NCI-H446 (cell line): ENCODE measurements at places on chromosomes 3 and 15.

DNA sequence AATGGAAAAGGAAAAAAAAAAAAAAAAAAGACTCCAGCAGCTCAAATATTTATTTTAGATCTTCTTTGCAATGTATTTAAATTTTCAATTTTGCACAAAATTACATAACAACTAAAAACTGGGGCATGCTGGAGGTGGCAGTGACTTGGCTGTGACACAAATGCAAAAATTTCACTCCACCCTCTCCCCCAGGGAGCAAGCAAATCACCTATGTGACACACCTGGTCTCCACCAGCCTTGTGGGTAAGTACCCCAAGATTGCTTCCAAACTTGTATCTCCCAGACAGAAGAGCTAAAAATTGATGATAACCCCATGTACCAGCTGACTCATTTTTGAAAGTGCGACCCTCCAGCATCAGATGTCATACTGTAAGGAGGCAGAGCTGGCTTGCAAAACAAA lies 32.0 kb downstream of the UBE3A start:
- no peak for DNase-seq

DNA sequence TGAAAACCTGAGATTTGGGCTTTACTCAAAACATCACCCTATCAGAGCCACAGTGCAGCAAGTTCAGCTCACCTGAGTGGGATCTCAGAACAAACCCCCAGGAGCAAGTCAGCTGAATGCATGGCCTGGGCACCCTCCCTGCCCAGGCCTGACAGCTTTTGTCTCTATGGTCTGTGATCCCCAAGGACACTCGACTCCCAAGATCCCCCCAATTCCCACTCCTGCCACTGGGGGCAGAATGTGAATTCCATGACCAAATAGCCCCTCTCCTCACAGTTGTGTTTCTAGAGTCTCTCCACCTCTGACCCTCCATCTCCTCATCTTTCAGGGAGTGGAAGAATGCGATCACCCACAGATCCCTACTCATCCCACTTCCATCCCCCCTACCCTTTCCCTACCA lies 58.9 kb downstream of the ZNF445 start:
- no peak for DNase-seq

GRCh38 chr3:105504440-105504951 lies 137.8 kb downstream of the ALCAM start:
- no peak for DNase-seq

DNA sequence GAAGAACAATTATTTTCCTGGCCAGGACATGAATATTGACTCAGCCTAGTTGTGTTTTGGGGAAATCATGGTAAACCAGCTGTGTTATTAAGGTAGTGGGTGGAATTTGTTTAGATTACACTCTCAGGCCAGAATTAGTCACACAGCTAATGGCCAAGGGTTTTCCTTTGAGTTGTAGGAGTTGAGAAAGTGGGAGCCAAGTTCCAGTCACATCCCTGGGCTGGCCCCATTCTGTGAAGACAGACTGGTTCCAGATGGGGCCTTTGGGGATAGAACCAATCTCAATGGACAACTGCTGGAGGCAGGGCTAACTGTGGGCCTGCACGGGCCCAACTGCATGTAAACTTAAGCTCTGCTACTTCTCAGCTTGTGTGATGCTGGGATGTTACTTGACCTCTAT lies 1.4 kb upstream of the RASL12 start:
- DNase-seq, result no peak

GRCh38 chr15:48644827-48645557 lies 517 bp downstream of the FBN1 start:
- DNase-seq, result no peak

- no peak for DNase-seq
These were observed 111.4 kb downstream of the OPA1 start for GRCh38 chr3:193704431-193704830.

DNA sequence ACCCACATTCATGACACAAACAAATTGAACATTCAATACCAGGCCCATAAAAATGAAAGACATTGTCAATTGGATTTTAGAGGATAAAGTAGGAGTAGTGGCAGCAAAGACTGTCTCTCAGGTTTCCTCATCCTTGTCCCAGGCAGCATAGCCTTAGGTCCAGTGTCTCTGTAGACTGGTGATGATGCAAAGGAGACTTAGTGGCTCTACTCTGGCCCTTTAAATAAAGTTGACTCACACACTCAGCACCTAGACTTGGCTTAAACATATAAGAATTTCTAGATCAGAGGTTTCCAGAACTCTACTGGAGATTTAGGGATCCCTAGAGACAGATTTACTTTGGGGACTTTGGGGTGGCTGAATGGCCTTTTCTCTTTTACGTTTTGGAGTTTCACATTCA lies 166.6 kb downstream of the NR1D2 start:
- DNase-seq, result no peak

DNA sequence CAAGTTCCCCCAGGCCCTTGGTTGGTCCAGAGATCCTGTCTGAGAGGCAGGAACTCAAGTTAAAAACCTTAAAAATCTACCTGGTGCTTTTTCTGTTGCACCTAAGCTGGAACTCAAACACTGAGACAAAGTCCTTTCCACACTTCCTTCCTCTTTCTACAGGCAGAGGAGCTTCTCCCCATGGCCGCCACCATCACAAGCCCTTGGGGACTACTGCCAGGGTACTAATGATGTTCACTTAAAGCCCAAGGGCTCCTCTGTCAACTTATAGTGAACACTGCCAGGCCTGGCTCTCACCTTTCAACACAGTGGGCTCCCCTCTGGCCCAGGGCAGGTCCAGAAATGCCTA lies 26.0 kb downstream of the TM4SF18 start:
- no peak for DNase-seq

GRCh38 chr3:171811913-171812335 lies 1.6 kb upstream of the PLD1 start:
- no peak for DNase-seq

DNA sequence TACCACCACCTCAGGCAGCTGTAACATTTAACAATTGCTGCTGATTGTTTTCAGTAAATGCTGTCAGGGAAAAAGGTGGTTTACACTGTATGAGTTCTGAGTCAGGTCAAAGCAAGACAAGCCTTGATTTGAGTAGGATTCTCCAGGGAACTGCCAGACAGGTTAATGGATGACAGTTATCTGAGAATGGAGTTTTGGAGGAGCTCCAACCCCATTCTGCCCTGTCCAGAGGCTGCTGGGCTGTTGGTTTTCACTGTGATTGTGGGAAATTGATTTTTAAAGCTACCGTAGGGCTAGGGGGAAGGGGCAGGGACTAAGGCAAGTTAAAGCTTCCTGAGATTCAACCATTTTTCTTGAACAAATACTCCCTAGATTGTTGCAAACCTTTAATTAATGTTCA lies 39.9 kb downstream of the TICRR start:
- DNase-seq, result no peak

GRCh38 chr3:146177072-146177471 lies 16.1 kb upstream of the PLOD2 start:
- no peak for DNase-seq

GRCh38 chr3:157868946-157869345 lies 237.3 kb downstream of the SHOX2 start:
- DNase-seq, result no peak

- DNase-seq, result no peak
These were observed 695 bp downstream of the RPL32 start for GRCh38 chr3:12840591-12841148.

GRCh38 chr15:93759629-93760028 lies 471.7 kb upstream of the MCTP2 start:
- DNase-seq, result no peak

DNA sequence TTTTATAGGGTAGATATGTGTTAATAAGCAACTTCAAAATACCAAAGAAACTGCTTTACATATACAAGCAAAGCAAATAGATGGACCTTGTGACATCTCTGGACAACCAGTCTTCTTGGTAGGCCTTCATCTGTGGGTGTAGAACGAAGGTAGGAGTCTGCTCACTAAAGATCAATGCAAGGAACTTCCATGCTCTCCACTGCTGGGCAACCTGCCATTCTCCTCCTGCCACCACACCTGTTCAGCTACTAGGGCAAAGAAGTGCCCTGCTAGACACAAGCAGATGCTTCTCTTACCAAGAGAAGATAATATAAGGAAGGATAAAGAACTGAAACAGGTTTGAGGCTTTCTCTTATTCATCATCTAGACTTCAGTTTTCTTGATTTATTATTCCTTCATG lies 12.6 kb downstream of the PPARG start:
- no peak for DNase-seq

GRCh38 chr3:146271180-146271579 lies 20.3 kb upstream of the PLSCR4 start:
- no peak for DNase-seq

- no peak for DNase-seq
These were observed 11.5 kb downstream of the ACKR2 start for GRCh38 chr3:42820746-42821051.

DNA sequence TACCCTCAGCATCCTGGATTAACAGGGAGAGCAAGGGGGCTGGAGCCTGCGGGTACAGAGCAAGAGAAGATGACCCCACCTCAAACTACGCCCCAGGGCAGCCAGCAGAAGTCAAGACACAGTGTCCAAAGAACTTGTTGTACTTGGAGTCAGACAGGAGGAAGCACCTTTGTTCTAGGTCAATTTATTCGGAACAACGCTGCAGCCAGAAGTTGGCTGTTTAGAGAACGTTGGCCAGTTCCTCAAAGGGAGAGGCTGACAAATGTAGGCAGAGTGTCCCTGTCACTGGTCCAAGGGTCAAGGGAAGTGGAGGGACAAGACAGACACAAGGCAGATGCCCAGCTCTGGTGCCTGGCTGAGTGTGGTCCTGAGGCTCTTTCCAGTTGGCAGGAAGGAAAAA lies 32.1 kb upstream of the PIAS1 start:
- DNase-seq, result no peak

DNA sequence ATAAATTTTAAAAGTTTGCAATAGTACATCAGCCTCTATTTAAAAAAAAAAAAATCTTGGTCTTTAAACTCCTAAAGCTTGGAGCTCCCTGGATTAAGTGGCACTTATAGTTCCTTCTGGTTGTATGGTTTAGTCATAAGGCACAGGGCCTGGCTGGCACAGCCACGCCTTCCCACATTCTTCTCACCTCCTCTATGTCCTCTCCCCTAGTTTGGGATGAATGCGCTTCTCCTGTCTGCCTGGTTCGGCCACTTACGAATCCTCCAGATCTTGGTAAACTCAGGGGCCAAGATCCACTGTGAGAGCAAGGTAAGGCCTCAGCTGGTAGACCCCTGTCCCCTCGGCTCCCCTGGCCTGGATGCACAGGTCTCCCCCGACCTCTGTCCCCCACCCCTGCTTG lies 10.0 kb downstream of the ANKDD1A start:
- no peak for DNase-seq

DNA sequence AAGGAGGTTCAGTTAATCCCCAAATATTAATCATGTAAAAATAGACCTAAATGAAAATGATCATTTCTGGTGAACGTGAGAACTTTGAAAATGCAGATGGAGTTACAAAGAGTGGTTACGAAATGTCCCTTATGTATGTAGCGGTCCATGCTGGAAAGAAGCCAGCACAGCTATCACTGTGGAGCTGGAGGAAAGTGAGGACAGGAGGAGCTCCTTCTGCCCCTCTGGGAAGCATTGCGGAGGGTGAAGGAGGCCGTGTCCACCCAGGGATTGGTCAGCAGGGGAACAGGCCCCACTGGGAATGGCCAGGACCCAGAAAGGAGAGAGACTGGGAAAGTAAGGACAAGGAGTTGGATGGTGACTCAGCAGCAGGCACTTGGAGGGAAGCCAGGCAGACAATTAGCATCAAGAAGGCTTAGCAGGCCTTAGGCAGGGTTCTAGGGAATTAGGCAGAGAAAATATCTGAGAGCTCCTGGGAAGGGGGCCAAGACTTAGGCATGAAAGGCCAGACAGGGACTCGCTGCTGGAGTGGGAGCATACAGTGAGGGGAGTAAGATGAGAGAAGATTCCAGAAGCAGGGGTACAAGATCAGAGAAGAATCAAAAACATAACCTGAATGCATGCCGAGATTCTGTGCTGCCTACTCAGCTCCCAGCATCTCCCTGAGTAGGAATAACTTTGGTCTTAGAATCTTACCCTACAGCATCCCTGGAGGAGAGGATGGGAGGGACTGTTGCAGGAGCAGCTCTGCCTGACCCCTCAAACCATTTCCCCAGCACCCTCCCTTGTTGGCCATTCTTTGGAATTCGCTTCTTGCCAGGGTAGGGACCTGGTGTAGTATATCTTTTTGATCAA lies 171.0 kb upstream of the UMPS start:
- DNase-seq, result peak; percentile 98

DNA sequence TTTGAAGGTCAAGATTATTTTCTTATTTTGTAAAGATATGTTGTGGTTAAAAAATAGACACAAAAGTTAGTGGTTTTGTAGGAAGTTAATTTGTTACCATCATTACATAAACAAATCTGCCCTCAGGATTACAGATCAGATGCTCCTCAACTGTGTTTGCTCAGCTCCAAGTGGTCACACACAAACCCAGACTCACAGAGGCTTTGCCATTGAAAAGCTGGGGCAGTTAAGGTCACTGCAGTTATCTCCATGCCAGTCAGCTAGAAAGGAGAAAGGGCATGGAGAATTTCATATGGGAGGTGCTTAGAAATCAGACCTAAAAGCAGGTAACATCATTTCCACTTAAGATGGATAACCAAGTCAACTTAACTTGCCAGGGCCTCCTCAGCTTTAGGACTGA lies 825.7 kb upstream of the GBE1 start:
- DNase-seq, result no peak

GRCh38 chr3:60070366-60070765 lies 1020.5 kb upstream of the CFAP20DC start:
- DNase-seq, result no peak

DNA sequence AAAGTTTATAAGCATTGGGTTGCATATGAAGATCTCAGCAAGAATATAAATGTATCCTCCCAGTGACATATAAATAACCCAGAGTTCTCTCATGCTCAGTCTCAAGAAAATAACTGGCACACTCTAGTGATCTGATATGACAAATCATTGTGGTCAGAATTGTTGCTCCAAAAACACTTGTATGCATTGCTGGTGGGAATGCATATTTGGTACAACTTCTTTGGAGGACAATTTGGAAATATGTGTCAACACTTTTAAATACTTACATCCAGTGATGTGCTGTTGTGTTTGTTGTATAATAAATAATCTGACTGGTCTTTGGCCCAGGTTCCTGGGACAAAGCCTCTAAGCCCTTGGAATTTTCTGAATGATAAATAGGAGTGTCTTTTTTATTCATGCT lies 66.7 kb upstream of the STT3B start:
- DNase-seq, result no peak

DNA sequence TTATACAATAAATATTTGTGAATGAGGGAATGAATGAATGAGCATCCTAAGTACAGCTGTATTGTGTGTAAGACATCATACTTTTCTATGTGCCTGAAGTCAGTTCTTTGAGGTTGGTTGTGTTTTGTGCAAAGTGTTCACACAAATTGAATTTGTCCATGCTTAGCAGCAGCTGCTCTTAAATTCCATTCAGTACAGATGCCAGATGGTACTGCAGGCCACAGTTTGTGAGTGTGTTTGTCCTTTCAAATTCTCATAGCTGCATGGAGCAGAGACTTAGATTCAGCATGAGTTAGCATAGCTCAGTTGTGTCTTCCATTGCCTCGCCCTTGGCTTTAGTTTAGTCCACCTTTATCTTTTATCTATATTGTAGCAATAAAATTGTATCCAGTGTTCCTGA lies 3.8 kb upstream of the ZNF385D start:
- DNase-seq, result peak; percentile 55

GRCh38 chr15:80411788-80412288 lies 7.7 kb downstream of the ARNT2 start:
- DNase-seq, result no peak
